ENCODE measurements at places on chromosomes 12 and 14.

DNA sequence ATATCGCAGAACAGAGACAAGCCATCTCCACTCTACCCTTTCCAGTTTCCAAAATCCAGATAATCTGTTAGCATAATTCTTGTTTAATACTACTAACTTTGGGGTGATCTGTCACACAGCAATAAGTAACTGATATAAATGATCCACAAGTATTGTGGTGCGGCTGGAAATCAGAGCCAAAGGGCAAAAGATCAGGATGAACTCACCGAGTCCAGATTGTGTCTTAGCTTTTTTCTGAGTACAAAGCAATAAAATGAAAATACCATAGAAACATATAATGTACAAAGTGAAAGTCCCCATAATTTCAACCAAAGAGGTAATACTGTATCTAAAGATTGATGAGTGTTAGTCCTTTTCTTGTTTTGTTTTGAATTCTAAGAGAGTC, 17.4 kb downstream of the HECTD1 start:
- no peak for DNase-seq

DNA sequence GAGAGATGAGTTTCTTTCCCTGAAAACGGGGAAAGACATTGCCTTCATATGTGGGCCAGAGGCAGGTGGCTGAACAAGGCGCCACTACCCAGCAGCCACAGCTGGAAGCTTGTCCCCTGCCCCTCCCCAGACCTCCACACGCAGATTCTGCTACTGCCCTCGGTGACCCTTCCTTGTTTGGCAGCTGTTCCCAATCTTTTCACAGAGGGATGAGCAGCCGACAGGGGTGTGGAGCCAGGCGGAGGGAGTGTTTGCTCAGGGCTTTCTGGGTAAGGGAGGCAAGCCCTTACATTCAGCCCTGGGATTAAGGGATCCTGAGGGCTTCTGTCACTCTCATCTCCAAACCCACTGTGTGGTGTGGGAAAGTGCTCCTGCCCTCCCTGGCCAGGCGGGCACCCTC, 4.5 kb upstream of the KRT4 start:
- no peak for DNase-seq

GRCh38 chr14:33839193-33840076, 111.4 kb downstream of the EGLN3 start:
- no peak for DNase-seq

- DNase-seq = no peak
These were observed 50.5 kb downstream of the SPTLC2 start for GRCh38 chr14:77565994-77566305.

- no peak for DNase-seq
These were observed 22.9 kb downstream of the DICER1 start for GRCh38 chr14:95134304-95134933.

- DNase-seq = no peak
These were observed 24.6 kb downstream of the TMEM229B start for GRCh38 chr14:67463900-67464299.

- DNase-seq = no peak
These were observed 38.5 kb upstream of the FRS2 start for GRCh38 chr12:69431591-69432222.

- peak; percentile 82 for DNase-seq
These were observed 211.7 kb downstream of the DPF3 start for GRCh38 chr14:72682188-72682587.

DNA sequence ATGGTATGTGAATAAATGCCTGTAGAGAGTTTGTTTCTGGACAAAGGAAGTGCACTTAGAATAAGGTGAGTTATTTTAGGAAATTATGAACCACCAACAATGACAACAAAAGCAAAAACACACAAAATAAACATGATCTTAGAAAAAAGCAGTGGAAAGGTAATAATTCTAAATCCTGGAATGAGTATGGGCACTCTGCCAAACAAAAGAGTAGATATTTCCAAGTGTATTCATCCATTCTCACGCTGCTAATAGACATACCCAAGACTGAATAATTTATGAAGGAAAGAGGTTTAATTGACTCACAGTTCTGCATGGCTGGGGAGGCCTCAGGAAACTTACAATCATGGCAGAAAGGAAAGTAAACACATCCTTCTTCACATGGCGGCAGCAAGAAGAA, 269.3 kb upstream of the NPAS3 start:
- no peak for DNase-seq

DNA sequence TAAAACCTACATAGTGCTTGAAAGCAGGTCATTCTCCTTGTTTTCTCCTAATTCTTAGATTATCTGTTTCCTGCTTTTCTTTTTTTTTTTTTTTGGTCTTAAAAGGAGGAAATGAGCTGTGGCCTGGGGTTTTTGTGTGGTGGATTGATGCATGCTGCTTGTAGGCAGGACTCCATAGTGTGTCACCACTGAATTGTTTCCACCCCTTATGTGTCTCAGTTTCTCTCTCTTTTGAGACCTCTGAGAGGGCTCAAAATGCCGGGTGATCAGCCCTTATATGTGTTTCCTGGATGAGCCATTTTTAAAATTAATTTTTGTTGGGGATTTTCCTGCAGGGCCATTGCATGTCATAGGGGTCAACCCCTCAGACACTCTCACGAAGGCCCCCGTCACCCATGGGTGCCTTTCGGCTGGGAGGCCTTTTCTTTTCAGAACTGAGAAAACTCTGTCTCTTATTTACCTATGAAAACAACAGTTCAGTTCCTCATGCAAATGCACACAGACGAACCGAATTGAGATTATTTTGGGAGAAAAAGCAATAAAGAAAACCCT, 32.0 kb upstream of the LRRK2 start:
- DNase-seq = no peak

- DNase-seq = no peak
These were observed 36.7 kb downstream of the TMEM233 start for GRCh38 chr12:119630223-119630780.

DNA sequence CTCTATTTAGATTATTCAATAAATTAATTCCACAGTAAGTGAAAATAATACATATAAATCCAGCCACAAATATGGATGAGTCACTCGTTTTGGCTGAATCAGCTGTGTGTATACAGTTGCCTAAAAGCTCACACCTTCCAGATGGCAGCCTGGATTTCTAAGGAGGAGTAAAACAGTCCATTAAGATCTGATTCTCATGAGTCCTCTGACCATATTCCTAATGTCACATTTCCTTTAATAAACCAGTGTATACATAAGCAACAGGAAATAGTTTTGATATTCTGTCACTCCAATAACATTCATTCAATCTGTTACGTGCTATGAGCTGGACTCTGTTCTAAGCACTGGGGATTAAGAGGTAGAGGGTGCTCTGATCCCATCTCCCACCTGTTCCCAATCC, 21.8 kb downstream of the MDM1 start:
- peak; percentile 60 for DNase-seq

GRCh38 chr12:114961491-114961890, 277.5 kb upstream of the TBX3 start:
- DNase-seq = no peak

Measured in AG09309 (cell line).